Activated CD8-positive, alpha-beta memory T cell treated with anti-CD3 and anti-CD28 coated beads, Interleukin-2, amount 10 ng/mL, durations not matched to agents 7 days and 5 days (primary cell): ENCODE measurements at places on chromosomes 11 and 22. TPM values are rescaled to one million over a fixed set of nuclear protein-coding genes. Genes with fewer than 3 reads are reported as not detected.

DNA sequence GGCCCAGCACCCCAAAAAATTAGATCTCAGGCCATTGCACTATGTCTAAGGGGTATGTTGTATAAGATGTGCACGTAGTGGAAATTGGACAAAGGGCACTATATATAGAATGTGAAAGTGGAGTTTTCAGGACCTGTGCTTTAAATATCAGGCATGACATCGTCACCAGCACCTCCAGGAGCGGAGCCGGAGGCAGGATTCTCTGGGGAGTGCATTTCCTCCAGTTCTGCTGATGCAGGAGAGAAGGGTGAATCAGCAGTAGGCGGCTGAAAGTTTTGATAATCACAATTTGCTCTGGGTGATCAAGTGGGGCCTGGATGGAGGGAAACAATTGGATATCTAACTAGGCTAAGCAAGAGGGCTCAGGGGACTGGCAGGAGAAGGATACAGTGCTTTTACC lies 69.1 kb upstream of the NTM start:
- no peak for DNase-seq
- peaks cover 2% of the 10 kb centered on the region for H3K27me3 ChIP-seq
- H3K4me1 ChIP-seq = no peaks in the 10 kb centered on the region

DNA sequence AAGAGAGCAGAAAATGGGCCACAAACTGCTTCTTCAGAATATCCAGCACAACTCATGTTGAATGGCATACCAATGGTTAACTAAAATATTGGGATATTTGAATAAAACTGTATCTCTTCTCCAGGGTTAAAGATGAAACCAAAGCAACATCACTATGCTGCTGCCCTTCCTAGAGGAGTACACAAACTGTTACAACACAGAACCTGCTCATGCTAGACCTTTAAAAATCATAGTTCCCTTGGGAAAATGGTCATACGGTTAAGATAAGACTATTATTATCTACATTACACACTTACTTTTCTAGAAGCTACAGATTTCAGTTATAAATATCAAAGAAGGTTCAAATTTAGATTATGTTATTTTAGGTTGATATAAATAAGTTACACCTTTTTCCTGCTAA lies 78.6 kb upstream of the TP53AIP1 start:
- H3K27ac ChIP-seq = no peak overlapping the region
- no peaks in the 10 kb centered on the region for H3K36me3 ChIP-seq
- DNase-seq = no peak

- H3K4me3 ChIP-seq = no peak overlapping the region
- no peaks in the 10 kb centered on the region for H3K36me3 ChIP-seq
- no peak for DNase-seq
- peaks cover 8% of the 10 kb centered on the region for H3K27me3 ChIP-seq
These were observed 37.1 kb upstream of the HORMAD2 start for GRCh38 chr22:30043161-30043560.

DNA sequence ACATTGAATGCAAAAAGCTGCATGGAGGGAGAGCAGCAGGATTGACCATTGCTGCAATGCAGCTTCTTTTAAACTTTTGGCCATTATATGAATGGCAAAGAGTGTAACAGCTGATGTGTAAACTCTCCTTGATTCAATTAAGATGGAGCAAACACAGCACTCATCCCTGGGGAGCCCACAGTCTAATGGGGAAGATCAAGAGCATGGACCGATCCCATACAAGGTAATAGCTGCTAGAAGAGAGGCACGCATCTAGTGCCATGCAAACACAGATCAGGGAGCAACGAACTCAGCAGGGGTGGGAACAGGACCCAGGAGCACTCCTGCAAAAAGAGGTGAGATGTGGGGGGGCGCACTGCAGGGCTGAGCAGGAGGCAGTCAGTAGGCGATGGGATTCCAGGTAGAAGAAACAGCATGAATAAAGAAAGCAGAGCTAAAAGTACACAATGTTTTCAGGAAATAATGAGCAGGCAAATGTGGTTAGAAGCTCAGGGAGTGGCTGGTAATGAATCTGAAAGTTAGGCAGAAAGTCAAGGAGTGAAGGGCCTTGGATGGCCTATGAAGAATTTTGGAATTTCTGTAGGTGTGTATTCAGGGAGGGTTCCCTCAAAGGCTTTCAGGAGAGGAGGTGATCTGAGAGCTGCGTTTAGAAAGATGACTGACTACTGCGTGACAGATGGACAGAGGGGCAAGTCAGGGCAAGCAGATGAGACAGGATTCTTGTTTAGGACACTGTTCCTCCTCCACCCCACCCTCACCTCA lies 17.2 kb upstream of the BMAL1 start:
- no peaks in the 10 kb centered on the region for H3K36me3 ChIP-seq
- H3K4me1 ChIP-seq = peaks cover 14% of the 10 kb centered on the region
- peaks cover 28% of the 10 kb centered on the region for H3K27me3 ChIP-seq
- no peak for DNase-seq
- no peak overlapping the region for H3K27ac ChIP-seq
- H3K4me3 ChIP-seq = no peak overlapping the region

GRCh38 chr11:102347462-102348370 lies 702 bp downstream of the BIRC2 start:
- H3K36me3 ChIP-seq = peaks cover 25% of the 10 kb centered on the region
- no peaks in the 10 kb centered on the region for H3K27me3 ChIP-seq
- peaks cover 29% of the 10 kb centered on the region for H3K4me1 ChIP-seq
- peak overlapping the region; percentile 88 for H3K4me3 ChIP-seq

DNA sequence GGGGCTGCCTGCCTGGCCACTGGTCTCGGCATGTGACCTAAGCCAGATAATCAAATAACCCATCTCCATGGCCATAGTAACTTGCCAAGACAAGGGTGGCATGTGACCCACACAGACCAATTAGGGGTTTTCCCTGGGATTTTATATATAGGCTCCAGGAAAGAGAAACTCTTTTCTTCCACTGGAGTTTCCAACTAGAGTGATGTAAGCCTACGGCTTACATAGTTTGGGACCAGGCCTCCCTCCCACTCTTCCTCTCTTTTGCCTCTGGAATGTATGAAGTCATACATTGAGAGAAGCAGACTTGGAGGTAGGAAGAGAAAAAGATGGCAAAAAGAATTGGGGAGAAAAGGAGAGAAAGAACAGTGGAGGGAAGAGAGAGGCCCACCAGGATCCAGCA lies 84.6 kb upstream of the LDLRAD3 start:
- no peaks in the 10 kb centered on the region for H3K27me3 ChIP-seq
- H3K4me3 ChIP-seq = no peak overlapping the region
- no peaks in the 10 kb centered on the region for H3K36me3 ChIP-seq
- no peak for DNase-seq
- H3K27ac ChIP-seq = no peak overlapping the region

GRCh38 chr11:86957976-86958646 lies 2.9 kb upstream of the FZD4 start:
- H3K27me3 ChIP-seq = peaks cover 74% of the 10 kb centered on the region
- no peak overlapping the region for H3K27ac ChIP-seq
- no peaks in the 10 kb centered on the region for H3K36me3 ChIP-seq
- DNase-seq = no peak

- H3K36me3 ChIP-seq = no peaks in the 10 kb centered on the region
- DNase-seq = peak; percentile 25
- no peak overlapping the region for H3K4me3 ChIP-seq
- no peak overlapping the region for H3K27ac ChIP-seq
- H3K4me1 ChIP-seq = peaks cover 7% of the 10 kb centered on the region
These were observed 58.9 kb upstream of the EMID1 start for GRCh38 chr22:29146771-29147170.

DNA sequence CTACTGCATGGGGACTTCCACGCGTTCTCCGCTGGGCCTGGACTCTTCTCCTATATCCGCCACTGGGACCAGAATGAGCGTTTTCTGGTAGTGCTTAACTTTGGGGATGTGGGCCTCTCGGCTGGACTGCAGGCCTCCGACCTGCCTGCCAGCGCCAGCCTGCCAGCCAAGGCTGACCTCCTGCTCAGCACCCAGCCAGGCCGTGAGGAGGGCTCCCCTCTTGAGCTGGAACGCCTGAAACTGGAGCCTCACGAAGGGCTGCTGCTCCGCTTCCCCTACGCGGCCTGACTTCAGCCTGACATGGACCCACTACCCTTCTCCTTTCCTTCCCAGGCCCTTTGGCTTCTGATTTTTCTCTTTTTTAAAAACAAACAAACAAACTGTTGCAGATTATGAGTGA lies 7.7 kb downstream of the SLC3A2 start:
- no peaks in the 10 kb centered on the region for H3K27me3 ChIP-seq
- H3K4me1 ChIP-seq = peaks cover 33% of the 10 kb centered on the region
- DNase-seq = no peak
- no peak overlapping the region for H3K4me3 ChIP-seq
- peaks cover 54% of the 10 kb centered on the region for H3K36me3 ChIP-seq

GRCh38 chr22:41827671-41828070 lies 5.2 kb upstream of the SREBF2 start:
- peak overlapping the region; percentile 58 for H3K27ac ChIP-seq
- no peak for DNase-seq
- peaks cover 25% of the 10 kb centered on the region for H3K4me1 ChIP-seq
- H3K27me3 ChIP-seq = no peaks in the 10 kb centered on the region
- H3K4me3 ChIP-seq = no peak overlapping the region

Gene LIPT2
- total RNA-seq = 0.82 TPM
